ENCODE measurements at places on chromosomes 7 and 10. TPM values are rescaled to one million over a fixed set of nuclear protein-coding genes. Genes with fewer than 3 reads are reported as not detected.

NAT16 gene
- not detected for total RNA-seq

BAG3 gene
- 19.2 TPM for total RNA-seq

- DNase-seq: no peak
Measured at GRCh38 chr7:69439636-69440325, 158.5 kb upstream of the AUTS2 start.

- DNase-seq: no peak
Measured at GRCh38 chr7:141369422-141369821, 181.8 kb upstream of the AGK start.

GRCh38 chr7:145909991-145910513 is 206.5 kb upstream of the CNTNAP2 start:
- DNase-seq: no peak

- DNase-seq: no peak
Measured at GRCh38 chr7:5232874-5233273, 42.8 kb downstream of the WIPI2 start.

DNA sequence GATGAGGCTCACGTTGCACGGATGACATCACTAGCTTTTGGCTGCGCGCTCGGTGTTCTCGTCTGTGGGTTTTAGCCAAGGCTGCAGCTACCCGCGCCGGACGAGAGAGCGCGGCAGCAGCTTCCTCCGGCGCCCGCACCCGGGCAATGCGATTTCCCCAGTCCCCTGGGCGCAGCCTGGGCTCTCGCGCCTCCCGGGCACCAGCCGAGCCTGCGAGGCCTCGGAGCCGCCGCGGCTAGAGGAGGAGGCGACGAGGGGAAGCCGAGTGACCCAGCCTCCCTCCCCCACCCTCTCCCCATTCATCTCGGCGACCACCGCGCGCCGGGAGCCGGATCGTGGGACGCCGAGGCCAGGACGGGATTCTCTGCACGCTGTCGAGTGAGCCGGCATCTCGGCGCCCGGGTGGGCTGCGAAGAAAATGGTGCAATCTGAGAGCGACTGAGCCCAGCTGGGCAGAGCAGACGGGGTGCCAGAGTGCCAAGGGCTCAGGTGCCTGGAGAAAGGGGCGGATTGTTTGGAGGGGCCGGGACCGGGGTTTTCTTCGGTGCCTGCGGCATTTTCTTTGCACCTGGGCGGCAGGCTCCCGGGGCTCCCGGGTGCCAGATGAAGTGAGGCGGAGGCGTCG is 1.2 kb upstream of the TMEM178B start:
- DNase-seq: peak; percentile 15

GRCh38 chr7:7190142-7190541 is 7.8 kb downstream of the C1GALT1 start:
- no peak for DNase-seq
